NCI-H1105 (cell line): ENCODE measurements at places on chromosomes 3 and 15.

- peak; percentile 39 for DNase-seq
Measured at GRCh38 chr15:59138243-59138642, 33.3 kb downstream of the CCNB2 start.

GRCh38 chr3:57116501-57116900 lies 48.7 kb downstream of the IL17RD start:
- DNase-seq, result no peak

- no peak for DNase-seq
Measured at GRCh38 chr3:63986146-63986545, 37.1 kb downstream of the PSMD6 start.

DNA sequence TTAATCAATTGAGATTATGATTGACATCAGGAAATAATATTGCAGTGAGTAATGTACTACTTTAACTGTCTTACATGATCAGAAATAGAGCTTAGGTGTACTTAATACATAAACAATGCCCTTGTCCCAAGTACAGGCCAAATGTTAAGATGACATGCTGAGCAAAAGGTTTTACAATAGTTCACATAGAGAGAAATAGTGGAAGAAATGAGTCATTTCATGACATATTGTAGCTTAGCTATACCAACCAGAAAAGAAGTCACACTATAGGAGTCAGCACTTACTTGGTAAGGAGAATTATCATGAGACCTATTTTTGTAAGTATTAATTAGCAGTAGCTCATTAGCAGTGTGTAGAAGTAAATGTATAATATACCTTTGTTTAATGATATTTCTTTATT lies 96.4 kb upstream of the NANOGP8 start:
- DNase-seq, result no peak

- DNase-seq, result no peak
Measured at GRCh38 chr15:45287390-45287956, 35.4 kb downstream of the SLC28A2 start.

- DNase-seq, result no peak
Measured at GRCh38 chr3:21877214-21877754, 126.3 kb upstream of the ZNF385D start.

DNA sequence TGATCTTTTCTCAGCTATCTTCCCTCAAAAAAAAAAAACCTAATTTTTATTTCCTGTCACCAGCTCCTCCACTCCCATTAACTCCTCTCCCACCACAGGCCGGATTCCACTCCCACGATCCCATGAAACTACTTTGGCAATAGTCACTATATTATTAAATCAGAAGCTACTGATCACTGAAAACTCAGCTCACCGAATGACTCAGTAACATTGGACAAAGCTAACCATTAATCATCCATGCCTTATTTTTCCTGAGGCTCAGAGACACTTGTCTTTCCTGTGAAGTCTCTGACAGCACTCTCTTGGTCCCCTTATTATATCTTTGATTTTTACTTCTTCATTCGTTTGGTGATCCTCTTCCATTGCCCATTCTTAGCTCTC lies 260.2 kb downstream of the CGGBP1 start:
- no peak for DNase-seq

DNA sequence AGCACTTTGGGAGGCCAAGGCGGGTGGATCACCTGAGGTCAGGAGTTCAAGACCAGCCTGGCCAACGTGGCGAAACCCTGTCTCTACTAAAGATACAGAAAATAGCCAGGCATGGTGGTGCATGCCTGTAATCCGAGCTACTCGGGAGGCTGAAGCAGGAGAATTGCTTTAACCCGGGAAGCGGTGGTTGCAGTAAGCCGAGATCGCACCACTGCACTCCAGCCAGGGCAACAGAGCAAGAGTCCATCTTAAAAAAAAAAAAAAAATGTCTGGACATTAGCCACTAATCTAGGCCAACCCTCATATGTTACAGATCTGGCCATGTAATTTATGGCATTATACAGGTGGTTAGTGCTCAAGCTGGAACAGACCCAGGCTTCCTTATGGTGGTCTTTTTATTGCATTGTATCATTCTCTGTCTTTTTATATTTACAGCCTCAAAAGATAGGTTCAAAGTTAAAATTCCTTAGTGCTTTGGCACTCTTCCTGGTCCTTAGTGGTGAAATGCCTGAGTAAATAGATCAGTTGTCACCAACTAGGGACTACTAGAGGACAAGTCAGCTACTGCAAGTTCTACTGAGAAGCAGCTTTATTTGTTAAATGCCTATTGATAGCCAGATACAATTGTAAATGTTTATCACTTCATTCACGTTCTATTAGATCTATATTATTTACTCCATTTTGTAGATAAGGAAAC lies 16.0 kb downstream of the STARD9 start:
- no peak for DNase-seq

DNA sequence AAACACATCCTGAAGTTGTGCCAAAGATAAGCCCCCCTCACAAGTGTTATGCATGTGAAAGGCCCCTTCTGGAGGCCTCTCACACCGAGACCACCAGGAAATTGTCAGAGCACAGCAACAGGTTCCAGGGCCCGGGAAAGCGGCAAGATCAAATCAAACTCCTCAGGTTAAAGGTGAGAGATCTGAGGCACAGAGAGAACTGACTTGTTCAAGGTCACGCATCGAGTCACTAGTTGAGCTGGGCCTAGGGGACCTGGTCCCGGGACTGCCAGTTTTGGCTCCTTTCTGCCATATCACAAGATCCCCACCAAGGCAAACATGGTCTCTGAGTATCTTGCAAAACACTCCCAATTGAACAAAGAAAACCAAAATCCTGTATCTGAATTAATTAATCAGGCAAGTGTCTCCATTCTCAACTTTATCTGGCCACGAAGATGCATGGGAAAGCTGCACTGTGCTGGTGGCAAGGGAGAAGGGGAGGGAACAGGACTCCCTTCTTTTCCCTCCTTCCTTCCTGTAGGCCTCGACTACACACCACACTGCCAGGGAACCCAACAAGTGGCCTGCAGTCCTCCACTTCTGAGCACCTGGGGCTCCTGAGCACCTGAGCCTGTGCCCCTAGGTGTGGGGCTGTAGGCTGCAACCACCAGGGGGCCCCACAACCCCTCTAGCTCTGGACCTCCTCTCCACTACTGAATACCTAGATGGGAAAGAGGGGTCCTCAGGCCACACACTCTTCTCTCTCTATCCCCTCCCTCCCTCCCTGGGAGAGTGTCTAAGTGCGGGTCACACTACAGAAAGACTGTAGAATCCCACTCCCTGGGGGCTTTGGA lies 37.3 kb downstream of the ANP32A start:
- DNase-seq, result no peak

GRCh38 chr3:63095-63765 lies 133.3 kb upstream of the CHL1 start:
- DNase-seq, result no peak

DNA sequence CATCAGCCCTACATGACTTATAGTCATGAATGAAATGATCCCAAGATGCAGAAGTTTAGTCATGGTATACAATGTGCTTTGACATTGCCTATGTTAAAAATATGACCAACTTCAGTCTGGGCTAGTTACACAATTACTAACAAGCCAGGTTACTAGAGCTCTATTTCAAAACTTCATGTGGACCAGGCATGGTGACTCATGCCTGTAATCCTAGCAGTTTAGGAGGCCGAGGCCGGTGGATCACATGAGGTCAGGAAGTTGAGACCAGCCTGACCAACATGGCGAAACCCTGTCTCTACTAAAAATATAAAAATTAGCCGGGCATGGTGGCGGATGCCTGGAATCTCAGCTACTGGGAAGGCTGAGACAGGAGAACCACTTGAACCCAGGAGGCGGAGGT lies 613.0 kb downstream of the CADM2 start:
- no peak for DNase-seq

DNA sequence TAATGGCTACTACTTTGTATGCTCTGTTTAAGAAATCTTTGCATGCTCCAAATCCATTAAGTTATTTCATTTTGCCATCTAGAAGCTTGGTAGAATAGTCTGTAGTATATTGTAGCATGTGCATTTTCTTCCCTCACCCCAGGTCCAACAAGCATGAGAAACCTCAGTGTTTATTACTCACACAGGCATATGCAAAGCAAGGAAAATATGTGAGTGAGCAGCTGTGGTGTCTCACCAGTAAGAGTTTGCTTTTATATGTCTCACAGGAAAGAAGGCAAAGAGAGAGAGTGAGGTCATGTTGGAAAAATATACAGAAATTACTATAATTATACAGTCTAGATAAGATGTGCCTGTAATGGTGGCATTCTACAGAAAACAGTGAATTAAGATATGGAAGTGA lies 312.5 kb downstream of the C3orf38 start:
- no peak for DNase-seq

GRCh38 chr15:63366451-63366850 lies 15.2 kb downstream of the CA12 start:
- no peak for DNase-seq

DNA sequence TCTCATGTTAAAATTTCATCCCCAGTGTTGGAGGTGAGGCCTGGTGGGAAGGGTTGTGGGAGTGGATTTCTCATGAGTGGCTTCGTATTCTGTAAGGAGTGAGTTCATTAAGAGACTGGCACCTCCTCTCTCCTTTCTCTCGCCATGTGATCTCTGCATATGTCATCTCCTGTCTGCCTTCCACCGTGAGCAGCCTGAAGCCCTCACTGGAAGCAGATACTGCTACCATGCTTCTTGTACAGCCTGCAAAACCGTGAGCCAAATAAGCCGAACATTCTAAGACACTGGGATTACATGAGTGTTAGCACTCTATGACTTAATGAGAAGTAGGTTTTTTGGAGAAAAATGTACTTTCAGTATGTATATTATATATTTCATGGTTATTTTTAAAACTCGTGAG lies 6.8 kb upstream of the GABPB1 start:
- no peak for DNase-seq

DNA sequence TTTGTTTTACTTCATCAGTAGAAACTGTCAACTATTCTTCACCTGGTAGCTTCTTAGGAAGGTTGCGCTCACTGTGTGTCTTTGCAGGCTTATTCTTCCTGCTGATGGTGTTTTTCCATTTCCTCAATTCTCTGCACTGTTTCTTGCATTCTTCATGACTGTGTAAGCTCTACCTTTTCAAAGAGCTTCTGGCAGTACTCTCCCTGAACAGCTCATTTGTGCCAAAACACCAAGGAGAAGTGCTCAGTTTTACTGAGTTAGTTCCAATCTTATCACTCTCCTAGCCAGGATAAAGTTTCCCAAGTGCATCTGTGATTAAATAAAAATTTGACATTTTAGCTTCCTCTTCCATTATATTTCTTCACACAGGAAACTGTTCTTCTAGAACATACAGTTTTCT lies 339.8 kb downstream of the EPHA3 start:
- DNase-seq, result no peak

- DNase-seq, result no peak
Measured at GRCh38 chr3:18809640-18810305, 338.5 kb upstream of the KCNH8 start.

- no peak for DNase-seq
Measured at GRCh38 chr3:172391592-172392302, 56.5 kb downstream of the GHSR start.

DNA sequence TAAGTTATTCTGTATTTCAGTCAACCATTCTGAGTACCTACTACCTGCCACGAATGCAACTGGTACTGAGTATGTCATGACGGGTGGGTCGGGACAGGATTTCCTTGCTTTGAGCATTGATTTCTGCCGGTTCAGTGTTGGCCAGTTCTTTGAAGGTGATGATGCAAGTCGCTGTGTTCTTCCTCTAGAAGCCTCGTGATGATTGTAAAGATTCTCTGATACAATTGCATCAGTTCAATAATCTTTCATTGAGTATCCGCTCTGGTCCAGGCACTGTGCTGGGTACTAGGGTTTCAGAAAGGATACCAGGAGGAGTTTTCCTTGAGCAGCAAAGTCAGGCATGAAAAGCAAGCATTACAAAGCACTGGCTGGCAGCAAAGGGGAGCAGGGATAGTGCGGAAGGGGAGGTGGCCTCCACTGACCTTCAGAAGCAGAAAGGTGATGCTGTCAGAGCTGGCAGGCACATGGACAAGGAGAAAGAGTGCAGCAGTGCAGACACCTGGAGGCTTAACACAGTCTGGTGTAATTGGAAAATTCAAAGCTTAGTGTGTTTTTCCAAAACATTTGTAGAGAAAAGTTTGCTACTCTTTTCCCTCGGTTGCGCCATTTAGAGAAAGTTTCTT lies 100.1 kb downstream of the RPL39L start:
- DNase-seq, result no peak

DNA sequence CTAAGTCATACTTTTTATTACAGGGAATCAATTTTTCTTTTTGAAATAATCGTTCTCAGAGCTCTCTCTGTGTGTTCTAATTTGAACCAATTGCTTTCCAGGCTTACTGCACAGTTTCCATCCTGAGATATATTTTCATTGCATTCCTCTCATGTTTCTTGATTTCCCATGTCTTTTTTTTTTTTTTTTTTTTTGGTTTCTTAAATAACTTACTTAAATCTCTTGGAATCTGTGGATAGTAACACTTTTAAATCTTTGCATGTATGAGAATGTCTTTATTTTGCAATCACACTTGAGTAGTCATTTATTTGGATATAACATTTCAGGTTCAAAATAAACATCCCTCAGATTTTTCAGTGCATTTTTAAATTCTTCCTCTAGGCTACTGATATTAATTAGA lies 14.5 kb upstream of the ABTB1 start:
- no peak for DNase-seq

DNA sequence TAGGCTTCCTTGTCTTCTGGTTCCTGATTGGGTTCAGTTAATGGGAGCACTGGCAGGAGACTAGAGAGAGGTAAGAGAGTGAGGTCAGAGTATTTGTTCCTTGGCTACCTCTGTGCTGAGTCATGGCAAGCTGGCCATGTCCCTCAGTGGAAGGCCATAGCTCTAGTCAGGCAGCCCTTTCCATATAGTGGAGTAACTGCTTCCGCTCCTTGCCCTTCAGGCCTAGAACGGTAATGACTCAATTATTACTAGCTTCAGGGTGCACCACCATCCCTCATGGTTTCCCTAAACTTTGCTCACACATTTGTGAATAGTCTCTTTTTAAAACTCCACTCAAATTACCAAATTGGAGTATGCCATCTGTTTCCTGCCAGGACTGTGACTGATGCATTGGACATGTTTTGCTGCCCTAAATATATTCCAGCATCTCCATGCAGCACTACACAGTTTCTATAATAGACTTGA lies 10.5 kb upstream of the ANO10 start:
- no peak for DNase-seq

DNA sequence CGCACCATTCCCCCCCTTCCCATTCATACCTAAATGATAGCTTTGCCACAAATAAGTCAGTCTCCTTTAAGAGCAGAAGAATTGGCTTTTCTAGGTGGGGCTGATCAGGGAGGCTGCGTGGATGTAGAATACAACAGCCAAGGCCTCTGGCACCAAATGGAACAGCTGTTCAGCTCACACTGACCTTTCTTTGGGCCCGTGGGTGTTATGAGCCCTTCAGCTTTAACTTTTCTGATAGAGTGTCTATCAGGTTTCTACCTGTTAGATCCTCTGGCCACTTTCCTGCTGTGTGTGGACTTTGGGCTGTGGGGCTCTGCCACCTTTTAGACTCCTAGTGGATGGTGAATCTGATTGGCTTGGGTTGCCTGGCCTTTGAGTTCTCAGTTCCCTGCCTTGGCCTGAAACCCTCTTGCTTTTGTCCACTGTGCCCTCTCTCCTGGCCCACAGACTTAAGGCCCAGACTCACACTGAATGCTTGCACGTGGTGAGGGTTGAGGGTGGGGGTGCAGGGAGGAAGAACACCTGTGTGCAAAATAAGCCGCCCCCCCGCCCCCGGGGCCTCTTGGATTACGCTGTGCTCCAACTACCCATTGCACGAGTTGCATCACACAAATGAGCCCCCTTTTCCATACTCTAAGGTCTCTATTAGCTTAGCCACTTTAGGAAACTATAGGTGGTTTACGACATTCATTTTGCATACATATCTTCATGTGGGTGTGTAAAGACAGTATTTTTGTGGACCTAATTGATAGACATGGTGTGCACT lies 1.3 kb upstream of the RFX7 start:
- no peak for DNase-seq
